ENCODE measurements at places on chromosomes 12 and 14. TPM values are rescaled to one million over a fixed set of nuclear protein-coding genes. Genes with fewer than 3 reads are reported as not detected.

The DTX1 gene
- total RNA-seq, result 8.1 TPM

The WNT5B gene
- total RNA-seq, result 14.0 TPM

The OVCH1 gene
- 0.16 TPM for total RNA-seq

The SPRING1 gene
- total RNA-seq, result 50.8 TPM

The NR1H4 gene
- total RNA-seq, result not detected

The PYGL gene
- 45.3 TPM for total RNA-seq

The RTL1 gene
- total RNA-seq, result 0.09 TPM

The MYF6 gene
- total RNA-seq, result not detected

DNA sequence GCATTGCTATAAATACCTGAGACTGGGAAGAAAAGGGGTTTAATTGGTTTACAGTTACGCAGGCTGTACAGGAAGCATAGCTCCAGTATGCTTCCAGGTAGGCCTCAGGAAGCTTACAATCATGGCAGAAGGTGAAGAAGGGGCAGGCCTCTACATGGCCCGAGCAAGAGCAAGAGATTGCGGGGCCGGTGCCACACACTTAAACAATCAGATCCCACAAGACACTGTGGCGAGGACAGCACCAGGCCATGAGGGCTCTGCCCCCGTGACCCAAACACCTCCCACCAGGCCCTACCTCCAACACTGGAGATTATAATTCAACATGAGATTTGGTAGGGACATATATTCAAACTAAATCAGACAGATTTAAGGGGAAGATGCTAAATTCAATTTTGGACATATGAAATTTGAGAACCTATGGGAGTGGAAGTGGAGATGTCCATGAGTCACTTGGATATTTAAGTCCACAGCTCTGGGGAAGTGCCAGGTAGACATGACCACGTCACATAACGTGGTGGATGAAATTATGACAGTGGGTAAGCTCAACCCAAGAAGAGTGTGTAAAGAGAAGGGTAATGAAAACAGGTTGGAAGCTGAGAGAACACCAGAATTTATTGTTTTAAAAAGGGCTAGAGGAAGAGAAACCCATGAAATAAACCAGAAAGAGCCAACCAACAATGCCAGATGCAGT lies 1.5 kb upstream of the LTA4H start:
- no peak for DNase-seq

- no peak for DNase-seq
Measured at GRCh38 chr12:91098461-91098860, 12.8 kb downstream of the LUM start.

GRCh38 chr12:11631288-11631687 lies 18.2 kb upstream of the ETV6 start:
- no peak for DNase-seq

DNA sequence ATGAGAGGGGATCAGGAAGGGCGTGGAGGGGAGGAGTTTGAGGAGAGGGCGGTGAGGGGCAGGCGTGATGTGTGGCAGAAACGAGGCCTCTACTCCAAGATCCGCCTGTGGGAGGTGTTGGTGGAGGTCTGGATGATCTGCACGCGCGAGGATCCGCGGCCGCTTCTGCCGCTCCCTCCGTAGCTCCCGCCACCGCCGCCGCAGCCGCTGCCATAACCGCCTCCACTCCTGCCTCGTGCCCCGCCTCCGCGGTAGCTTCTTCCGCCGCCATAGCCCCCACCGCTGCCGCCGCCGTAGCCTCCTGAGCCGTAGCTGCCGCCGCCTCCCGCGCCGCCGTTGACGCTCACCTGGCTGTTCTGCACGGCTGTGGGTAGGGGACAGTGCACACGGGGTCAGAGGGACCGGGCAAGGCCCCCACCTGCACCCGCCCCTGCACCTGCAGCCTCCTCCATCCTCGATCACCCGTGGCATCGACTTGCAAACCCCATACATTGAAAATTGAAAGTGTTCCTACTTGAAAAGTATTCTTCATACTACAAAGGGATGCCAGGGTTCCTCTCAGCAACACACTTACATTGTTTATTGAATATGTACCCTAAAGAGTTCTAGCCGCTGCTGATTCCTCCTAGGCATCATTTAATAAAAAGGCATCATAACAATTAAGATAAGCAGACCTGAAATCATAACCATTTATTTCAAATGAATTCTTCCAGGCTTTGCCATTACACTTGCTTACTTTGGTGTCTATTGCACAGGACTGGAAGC lies 11.1 kb upstream of the KRT1 start:
- peak; percentile 10 for DNase-seq

DNA sequence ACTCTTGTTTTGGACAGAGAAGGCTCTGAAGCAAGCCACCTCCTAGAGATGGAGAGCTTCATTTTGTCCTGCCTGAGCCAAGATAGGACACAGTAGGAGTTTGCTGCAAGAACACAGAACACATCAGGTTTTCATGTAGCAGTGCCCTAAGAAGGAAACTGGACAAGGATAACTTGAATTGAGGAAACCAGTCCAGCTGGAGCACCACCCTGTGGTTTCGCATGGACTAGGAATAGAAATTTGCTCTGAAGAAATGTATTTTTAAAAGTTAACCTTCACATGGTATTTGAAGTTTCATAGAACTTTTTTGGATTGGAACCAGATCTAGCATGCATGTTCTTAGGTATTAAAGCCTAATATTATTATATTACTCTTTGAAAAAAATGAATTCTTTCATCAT lies 68.8 kb downstream of the RERG start:
- DNase-seq, result no peak

- no peak for DNase-seq
Measured at GRCh38 chr12:126915309-126915708, 1351.7 kb upstream of the TMEM132C start.

DNA sequence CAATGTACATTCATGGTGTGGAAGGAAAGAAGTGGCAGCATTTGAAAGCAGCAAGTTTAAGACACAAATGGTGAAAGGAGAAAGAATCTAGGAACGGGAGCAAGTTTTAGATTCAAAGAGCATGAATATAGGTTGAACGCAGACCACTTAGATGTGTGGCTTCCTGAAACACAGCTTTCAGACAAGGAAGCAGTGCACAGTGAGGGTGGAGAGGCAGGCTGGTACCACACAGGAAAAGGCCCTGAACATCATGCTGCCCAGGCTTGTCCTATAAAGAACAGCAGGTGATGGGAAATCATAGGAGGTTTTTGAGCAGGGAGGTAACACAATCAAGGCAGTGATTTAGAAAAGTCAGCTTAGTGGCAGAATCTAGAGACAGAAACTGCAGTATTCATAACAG lies 35.6 kb downstream of the GNS start:
- DNase-seq, result no peak

- no peak for DNase-seq
Measured at GRCh38 chr14:53979747-53980642, 23.4 kb upstream of the BMP4 start.

GRCh38 chr12:113827539-113828114 lies 138.5 kb downstream of the RBM19 start:
- no peak for DNase-seq

GRCh38 chr14:31465111-31465510 lies 7.8 kb upstream of the DTD2 start:
- DNase-seq, result no peak

- no peak for DNase-seq
Measured at GRCh38 chr14:54002653-54003052, 46.0 kb upstream of the BMP4 start.

- DNase-seq, result no peak
Measured at GRCh38 chr14:49945448-49946319, 52.8 kb downstream of the ARF6 start.

Data from neural crest cell (in vitro differentiated cells).